ENCODE measurements at places on chromosomes 2 and 18.

GRCh38 chr18:13302457-13303225 lies 84.1 kb downstream of the LDLRAD4 start:
- no peak for DNase-seq

- no peak for DNase-seq
Observed at GRCh38 chr2:42168459-42169099, 574 bp upstream of the EML4 start.

DNA sequence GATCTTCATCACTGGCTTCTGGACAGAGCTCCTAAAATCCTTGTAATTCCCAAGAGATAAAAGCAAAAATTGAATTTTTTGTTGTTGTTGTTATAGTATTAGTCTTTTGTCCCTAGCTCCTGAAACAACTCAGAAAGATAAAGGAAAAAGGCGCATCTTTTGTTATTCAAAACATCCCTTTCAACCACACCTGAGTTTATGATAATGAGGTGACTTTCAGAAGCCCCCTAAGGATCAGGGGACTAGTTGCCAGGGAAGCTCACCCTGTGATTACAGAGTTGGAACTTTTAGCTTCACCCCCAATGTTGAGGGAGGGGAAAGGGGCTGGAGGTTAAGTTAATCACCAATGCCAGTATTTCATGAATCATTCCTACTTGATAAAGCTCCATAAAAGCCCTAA lies 10.3 kb upstream of the CERKL start:
- no peak for DNase-seq

- peak; percentile 85 for DNase-seq
Observed at GRCh38 chr18:9876867-9877654, 8.7 kb upstream of the TXNDC2 start.

DNA sequence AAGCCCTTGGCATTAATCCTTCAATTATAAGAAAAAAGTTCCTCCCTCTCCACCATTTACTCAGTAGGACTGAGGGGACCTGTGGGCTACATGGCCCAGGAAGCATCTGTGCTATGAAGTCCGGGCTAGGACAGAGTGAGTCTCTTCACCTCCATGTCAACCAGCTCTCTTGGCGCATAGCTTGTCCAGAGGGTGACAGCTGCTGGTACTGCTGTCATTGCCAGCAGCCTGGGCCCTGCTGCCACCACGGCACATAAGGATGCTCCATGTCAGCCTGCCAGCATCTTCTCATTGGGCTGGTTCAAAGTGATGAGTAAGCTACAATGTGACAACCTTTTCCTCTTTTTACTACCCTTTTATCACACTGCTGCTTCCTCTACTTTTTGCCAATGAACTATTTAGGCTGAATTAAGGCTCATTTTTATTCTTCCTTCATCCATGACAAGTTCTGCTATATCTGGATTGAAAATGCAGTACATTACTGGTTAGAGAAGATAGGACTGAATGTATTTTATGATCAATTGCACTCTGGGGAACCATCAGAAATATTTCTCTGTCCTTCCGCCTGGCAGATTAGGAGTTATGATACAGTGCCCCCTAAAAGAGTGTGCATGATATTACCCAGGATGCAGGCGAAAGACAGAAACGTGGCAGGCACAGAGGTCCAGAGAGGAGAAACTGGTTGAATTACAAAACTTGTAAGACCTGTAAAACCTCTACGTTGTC lies 258.9 kb upstream of the TNP1 start:
- DNase-seq = no peak
